ENCODE measurements at places on chromosomes 2 and 18. TPM values are rescaled to one million over a fixed set of nuclear protein-coding genes. Genes with fewer than 3 reads are reported as not detected.
A peak's percentile ranks its signal among the peaks of the same experiment; 100 is the strongest.

SPRED2 gene
- 8.9 TPM for polyA plus RNA-seq

CTAGE1 gene
- not detected for polyA plus RNA-seq

STARD6 gene
- polyA plus RNA-seq, result not detected

CPLX4 gene
- not detected for polyA plus RNA-seq

RNPEPL1 gene
- 65.4 TPM for polyA plus RNA-seq

C2orf92 gene
- polyA plus RNA-seq, result 3.3 TPM

GRCh38 chr2:88622307-88622706, 5.0 kb downstream of the EIF2AK3 start:
- no peak for DNase-seq

DNA sequence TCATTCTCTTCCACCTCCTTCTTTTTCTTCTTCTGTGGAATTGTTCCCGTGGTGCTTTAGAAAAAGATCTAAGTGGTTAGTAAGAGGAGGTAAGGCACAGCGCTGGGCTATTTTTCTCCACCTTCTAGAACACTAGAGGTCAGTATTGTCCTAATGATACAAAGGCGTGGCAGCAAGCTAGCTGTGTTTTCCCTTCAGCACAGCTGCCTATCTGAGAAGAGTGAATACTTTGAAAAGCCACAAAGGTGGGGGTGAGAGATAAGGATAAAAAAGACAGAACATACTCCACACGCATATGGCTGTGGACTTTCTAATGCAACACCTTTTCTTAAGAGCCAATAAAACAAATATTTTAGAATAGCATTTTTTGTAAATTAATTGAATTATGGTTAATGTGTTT, 2.1 kb downstream of the CNTNAP5 start:
- peak; percentile 64 for DNase-seq

DNA sequence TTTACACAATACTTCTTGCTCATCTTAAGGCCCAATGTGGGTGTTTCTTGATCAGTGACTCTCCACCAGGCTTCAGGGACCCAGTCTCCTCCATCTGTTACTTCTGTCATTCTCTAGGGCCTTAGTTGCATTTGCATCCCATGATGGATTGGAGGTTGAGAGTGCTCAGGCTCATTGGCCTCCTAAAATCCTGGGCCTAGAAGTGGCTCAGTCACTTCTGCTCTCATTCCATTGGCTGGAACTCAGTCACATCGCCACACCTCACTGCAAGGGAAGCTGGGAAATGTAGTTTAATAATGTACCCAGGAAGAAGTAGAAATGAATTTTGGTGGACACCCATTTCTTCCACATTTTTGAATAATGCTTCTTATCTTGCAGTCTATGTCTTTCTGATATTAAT, 223.5 kb downstream of the HRH4 start:
- no peak for DNase-seq

- no peak for DNase-seq
Measured at GRCh38 chr2:25697559-25698341, 24.4 kb upstream of the DTNB start.

- DNase-seq, result no peak
Measured at GRCh38 chr2:239691720-239692119, 290.9 kb upstream of the HDAC4 start.

GRCh38 chr2:128196471-128196931, 105.5 kb downstream of the UGGT1 start:
- no peak for DNase-seq

GRCh38 chr2:29212009-29212408, 96.8 kb downstream of the CLIP4 start:
- no peak for DNase-seq

GRCh38 chr2:225008935-225009334, 33.3 kb downstream of the DOCK10 start:
- no peak for DNase-seq

GRCh38 chr2:10985260-10985659, 73.5 kb downstream of the KCNF1 start:
- DNase-seq, result peak; percentile 44

GRCh38 chr18:55932675-55933074, 344.7 kb upstream of the TCF4 start:
- DNase-seq, result no peak

DNA sequence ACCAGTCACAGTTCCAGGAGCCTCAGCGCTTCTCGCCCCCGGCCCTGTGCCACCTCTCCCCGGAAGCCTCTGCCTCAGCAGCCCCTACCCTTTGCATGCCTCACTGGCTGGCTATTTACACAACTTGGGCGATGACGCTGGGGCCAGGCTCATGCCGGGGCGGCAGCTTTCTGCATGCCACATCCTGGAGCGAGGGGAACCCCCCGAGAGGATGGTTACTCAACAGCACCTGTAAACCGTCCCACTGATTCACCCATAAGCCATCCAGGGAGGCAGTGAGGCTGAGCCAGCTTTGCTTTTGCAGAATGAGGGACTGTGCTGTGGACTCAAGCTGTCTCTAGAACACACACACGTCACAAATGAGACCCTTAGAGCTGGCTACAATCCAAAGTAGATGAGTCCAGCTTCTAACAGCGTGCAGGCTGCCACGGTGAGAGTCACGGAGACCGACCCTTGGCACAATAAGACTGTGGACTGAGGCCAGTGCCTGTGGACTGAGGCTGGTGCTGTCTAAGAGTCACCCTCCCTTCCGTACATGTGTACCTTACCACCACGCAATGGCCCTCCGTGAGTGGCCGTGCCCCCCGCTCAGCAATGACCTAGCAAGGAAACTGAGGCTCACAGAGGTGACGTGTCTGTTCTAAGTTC, 45.6 kb upstream of the ODC1 start:
- peak; percentile 50 for DNase-seq

- no peak for DNase-seq
Measured at GRCh38 chr2:151878655-151879563, 50.7 kb upstream of the ARL5A start.

GRCh38 chr2:30768708-30769480, 38.4 kb downstream of the CAPN13 start:
- DNase-seq, result no peak

DNA sequence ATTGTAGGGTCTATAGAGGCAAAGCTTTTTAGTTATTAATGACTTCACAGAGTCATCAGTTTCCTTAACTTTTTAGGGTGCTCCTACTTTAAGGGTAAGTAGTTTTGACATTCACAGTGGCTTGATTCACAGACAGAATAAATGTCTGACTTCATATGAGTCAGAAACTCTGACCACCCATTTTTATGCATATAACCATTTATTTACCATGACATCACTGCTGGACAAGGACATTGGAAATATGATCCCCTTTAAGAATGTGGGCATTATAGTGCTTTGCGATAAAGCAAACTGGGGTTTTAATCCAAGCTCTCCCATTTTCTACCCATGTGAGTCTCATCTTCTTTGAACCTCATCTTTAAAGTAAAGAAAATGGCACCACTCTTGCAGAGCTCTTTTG, 162.0 kb upstream of the MC4R start:
- no peak for DNase-seq

GRCh38 chr2:114442510-114442909, at the start of gene DPP10:
DPP10 (plus strand) TSS chr2:114442641.
- DNase-seq, result peak; percentile 76

DNA sequence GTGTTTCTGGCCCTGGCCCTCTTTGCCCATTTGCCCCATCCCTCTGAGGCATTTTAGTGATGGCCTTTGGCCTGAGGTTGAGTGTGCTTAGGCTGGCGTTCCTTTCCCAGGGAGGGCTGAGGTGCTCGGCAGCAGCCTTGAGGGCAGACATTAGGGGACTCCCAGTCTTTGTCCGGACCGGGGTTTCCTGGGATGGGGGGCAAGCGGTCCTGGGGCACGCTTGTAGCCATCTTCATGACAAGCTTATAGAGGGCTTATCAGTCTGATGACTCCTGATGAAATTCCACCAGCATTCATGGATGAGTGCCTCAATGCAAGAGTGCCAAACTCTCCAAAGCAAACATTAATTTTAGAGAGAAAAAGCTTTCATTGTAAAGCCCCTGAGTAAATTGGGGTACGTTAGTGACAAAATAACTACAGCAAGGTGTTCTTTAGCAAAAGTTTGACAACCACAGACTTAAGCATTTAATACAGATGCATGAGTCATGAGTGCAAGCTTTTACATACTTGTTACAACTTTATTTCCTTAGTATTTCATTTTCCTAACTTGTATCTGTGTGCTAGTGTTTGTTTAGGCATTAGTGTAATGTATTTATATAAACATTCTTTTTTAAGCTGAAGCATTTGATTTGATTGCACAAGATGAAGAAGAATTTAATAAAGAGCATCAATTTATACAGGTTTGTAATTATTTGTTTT, 45.6 kb downstream of the CEP192 start:
- DNase-seq, result no peak

GRCh38 chr2:112061840-112062239, 6.8 kb downstream of the TMEM87B start:
- DNase-seq, result no peak

All from kidney (tissue), 22 donors.